Effector memory CD4-positive, alpha-beta T cell (primary cell): ENCODE measurements at places on chromosomes 5 and 9.

DNA sequence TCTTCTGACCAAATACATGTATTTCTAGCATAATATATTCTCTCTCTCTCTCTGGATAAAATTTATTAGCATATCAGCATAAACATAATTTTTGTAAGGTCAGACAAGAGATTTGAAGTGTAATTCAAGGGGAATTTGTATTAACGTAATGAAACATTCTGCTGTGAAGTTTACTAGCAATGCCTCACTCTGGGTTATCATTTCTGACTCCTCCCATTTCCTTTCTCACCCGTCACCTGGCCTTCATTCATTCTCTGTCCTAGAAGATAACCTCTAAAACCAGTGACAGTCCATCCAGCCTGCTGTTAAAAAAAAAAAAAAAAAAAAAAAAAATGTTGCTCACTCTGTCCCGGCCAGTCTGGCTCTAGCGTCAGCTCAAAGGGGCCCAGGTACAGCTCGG is 27.1 kb downstream of the GRAMD2B start:
- DNase-seq = no peak

- DNase-seq = no peak
Measured at GRCh38 chr9:122005597-122005996, 87.5 kb downstream of the TTLL11 start.

DNA sequence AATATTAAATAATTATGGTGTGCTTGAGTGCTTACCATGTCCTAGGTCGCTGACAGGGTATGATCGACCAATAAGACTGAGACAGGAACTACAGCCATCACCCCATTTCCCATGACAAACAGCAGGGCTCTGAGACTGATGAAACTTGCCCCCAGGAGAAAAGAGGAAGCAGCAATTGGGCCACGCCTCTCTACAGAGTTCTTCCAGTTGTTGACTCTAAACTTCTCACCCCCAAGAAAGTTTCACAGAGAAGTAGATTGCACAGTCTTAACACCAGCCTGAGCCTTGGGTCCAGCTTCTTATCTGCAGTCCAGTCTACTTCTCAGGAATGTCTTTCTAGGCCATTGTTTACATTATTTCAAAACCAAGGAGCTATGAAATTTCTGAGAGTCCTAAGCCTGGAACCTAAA is 182.2 kb upstream of the ANKRD55 start:
- DNase-seq = no peak

DNA sequence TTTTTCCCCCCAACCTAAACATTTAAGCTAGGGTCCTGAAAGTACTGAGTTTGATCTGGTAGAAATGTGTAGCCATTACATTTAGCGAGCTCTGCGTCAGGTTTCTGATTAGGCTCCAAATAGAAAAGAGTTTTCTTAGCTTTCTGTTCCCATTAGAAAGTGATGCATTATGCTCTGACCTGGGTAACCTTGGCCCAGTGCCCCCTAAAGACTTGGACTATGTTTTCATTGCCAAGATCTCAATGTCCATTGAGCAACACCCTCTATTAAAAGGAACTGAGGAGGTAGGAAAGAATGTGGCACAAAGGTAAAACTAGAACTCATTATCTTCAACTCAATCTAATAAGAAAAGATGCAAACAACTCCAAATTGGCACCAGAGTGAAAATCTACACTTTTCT is 358.9 kb upstream of the PCSK5 start:
- no peak for DNase-seq

DNA sequence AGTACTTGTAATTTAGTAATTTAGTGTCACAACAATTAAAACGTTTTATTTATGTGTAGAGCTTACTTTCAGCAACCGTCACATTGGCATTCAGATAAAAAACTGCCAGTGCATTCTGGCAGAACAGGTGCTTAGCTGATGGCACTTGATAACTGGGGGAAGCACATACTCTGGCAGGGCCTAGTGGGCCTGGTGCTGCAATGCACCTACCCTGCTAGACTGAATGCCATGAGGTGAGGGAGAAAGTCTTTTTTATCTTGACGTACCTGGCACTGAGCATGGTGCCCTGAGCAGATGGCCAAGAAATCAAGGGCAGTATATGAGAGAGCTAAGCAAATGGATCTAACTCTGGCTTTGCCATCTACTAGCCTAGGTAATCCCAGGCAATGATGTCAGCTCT is 280.6 kb upstream of the EFNA5 start:
- DNase-seq = no peak

DNA sequence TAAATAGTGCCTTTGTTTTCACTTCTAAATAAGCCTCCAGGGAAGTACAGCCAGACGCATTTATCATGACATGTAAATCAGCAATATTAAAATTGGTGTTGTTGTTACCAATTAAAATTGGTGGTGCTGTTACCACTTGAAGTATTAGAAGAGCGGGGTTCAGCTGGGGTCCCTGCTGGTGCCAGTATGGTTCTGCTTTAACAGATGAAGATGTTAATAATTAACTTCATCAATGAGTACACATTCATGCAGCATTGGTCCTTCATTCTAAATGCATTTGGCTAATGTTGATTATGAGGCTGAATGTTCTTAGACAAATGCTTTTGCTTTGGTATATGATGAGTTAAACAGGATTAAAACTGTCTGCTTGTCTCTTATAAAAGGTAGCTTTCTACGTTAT is 67.6 kb upstream of the TMC1 start:
- no peak for DNase-seq

DNA sequence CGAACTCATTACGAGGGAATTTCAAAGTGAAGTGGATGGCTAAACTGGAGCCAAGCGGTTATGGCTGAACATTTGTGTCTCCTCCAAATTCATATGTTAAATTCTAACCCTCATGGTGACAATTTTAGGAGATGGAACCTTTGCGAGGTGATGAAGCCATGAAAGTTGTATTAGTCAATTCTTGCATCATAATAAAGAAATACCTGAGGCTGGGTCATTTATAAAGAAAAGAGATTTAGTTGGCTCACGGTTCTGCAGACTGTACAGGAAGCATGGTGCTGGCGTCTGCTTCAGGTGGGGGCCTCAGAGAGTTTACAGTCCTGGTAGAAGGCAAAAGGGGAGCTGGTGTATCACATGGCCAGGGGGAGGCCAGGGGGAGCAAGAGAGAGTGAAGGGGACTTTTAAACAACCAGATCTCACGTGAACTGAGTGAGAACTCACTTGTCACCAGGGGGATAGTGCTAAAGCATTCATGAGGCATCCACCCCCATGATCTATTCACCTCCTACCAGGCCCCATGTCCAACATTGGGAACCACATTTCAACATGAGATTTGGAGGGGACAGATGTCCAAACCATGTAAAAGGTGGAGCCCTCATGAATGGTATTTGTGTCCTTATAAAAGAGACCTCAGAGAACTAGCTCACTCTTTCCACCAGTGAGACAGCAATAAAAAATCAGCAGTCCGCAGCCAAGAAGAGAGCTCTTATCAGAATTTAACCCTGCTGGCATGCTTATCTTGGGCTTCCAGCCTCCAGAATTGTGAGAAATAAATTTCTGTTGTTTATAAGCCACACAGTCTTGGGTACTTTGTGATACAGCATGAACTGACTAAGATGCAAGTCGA is 143.4 kb downstream of the MTRR start:
- DNase-seq = no peak

- DNase-seq = peak; percentile 17
Measured at GRCh38 chr9:3441197-3441816, 84.5 kb downstream of the RFX3 start.

DNA sequence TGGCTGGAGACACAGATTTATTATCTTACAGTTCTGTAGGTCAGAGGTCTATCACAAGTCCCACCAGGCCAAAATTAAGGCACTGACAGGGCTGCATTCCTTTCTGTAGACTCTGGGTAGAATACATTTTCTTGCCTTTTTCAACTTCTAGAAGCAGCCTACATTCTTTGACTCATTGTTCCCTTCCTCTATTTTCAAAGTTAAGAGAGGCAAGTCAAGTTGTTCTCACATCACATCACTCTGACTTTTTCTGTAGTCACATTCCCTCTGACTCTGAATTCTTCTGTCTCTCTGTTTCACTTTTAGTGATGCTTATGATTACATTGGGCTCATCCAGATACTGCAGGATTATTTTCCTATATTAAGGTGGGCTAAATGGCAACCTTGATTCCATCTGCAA is 119.0 kb downstream of the MELK start:
- DNase-seq = no peak

- DNase-seq = no peak
Measured at GRCh38 chr5:95068289-95068910, 216.5 kb downstream of the MCTP1 start.

DNA sequence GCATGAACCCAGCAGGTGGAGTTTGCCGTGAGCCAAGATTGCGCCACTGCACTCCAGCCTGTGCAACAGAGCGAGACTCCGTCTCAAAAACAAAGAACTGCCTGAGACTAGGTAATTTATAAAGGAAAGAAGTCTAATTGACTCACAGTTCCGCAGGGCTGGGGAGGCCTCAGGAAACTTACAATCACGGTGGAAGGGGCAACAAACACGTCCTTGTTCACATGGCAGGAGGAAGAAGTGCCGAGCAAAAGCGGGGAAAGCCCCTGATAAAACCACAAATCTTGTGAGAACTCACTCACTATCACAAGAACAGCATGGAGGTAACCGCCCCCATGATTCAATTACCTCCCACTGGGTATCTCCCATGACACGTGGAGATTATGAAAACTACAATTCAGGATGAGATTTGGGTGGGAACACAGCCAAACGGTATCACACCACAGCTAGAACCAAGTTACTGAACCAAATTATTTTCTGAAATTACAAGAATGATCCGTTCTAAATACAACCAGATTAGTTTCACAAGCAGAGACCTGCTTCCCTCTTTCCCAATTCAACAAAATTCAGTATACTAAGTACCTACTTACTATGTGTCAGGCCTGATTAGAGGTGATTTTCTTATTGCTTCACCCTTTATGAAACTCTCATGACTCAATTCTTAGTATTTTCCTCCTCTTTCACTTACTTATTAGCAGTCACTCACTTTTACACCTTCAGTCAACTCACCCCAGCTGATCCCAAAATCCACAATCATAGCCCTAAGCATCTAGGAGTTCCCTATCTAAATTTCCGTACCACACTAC is 8.4 kb downstream of the UBTD2 start:
- peak; percentile 52 for DNase-seq

- no peak for DNase-seq
Measured at GRCh38 chr9:127393645-127394044, 3.3 kb upstream of the SLC2A8 start.

DNA sequence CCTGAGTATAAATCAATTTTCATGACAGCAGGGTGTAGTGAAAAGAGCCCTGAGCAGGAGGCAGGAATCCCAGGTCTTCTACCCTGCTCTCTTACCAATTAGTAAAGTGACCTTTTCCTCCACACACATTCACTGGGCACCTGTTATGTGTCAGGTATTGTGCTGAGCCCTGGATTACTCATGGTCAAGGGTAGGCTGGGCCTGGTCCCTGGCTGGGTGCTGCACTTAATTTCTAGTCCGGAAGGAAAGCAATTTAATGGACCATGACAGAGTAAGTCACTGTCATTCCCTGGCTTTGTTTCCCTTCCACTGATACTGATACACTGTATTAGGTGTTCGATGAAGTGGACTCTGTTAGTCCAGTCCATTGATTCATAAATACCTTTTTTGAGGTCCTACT is 29.1 kb upstream of the BRINP1 start:
- DNase-seq = no peak

DNA sequence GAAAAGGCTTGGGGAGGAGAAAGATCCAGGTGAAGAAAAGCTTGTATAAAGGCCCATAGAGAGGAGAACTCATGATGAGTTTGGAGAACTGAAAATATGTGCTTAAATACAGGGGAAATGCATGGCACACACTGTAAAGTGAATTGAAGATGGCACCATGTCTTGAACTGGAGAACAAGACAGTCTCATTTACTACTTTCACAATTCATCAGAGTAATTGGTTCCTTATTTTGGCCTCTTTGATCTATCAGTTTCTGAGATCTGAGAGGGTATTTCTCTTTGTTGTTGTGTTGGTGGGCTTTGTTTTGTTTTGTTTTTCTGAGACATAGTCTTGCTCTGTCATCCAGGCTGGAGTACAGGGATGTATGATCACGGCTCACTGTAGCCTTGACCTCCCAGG is 98.2 kb downstream of the CEMIP2 start:
- DNase-seq = no peak

- no peak for DNase-seq
Measured at GRCh38 chr5:103743421-103743820, 180.8 kb upstream of the NUDT12 start.

DNA sequence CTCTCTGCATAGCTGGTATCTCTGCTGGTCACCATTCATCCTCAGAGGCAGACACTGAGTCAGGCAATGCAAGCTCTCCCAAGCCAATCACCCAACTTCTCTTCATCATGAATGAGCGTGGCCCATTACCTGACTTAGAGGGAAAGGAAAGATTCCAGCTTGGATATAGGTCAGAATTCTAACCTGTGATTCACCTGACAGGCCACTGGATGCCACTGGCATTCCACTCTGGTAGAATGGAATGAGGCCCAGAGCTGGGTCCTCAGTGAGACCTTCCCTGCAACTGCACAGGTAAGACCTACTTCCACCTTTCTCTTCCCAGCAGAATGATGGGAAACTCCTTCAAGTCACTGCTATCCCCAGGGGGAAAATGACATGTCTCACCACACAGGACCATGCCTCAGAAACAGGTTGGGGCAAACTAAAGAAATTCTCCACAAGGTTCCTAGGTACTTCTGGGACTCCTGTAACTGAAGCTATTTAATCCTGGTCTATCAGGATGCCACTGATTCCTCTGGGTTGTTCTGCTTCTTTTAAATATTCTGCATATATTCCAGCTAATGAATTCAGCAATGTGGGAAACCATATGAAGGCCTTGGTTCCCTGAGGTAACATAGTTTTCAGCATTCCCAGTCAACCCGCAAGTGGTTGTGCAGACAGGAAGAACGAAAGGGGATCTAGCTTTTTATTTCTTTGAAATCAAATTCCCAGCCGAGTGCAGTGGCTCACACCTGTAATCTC is 62.0 kb downstream of the SUSD1 start:
- DNase-seq = no peak

DNA sequence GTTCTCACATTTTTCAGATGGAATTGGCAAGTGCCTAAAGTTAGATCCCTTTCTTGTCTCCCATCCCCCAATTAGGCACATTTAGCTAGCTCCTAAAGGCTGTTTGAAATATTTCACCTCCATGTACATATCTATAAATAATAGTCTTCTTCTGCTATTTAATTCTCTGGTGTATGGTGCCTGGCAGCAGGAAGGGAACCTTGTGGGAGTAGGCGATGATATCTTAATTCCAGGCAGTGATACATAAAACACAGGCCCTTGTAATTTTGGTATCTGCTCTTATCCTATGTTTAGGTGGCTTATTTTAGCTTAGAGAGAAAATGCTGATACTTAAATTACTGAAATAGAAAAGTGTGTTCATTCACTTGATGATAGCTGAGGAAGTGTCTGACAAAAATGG is 262.9 kb upstream of the DAP start:
- no peak for DNase-seq

GRCh38 chr5:52668544-52669185 is 119.1 kb upstream of the ITGA1 start:
- no peak for DNase-seq
